ENCODE measurements at places on chromosomes 16 and 17.
A peak's percentile ranks its signal among the peaks of the same experiment; 100 is the strongest.

GRCh38 chr17:82112914-82113311 lies 14.9 kb upstream of the FASN start:
- no peak for DNase-seq

- no peak for DNase-seq
These were observed 3.3 kb upstream of the COG1 start for GRCh38 chr17:73189417-73190099.

- no peak for DNase-seq
These were observed 4.9 kb downstream of the MYH1 start for GRCh38 chr17:10513299-10514067.

DNA sequence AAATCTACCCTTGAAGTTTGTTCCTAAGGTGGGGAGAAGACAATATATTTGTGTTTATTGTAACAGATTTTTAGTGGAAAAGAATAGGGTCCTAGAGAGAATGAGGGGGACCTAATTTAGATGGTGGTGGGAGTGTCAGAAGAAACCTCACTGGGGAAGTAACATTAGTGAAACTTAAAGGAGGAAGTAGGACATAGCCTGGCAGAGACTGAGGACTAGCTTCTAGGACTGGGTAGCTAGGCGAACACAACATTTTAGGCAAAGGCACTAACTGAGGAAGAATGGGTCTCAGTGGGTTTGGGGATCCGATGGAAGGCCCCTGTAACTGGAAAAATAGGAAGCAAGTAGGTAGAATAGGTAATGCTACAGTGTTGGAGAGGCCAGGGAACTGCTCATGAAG lies 4.2 kb upstream of the ARL2BP start:
- DNase-seq, result no peak

GRCh38 chr17:282912-283882 lies 69.4 kb downstream of the RPH3AL start:
- DNase-seq, result no peak

DNA sequence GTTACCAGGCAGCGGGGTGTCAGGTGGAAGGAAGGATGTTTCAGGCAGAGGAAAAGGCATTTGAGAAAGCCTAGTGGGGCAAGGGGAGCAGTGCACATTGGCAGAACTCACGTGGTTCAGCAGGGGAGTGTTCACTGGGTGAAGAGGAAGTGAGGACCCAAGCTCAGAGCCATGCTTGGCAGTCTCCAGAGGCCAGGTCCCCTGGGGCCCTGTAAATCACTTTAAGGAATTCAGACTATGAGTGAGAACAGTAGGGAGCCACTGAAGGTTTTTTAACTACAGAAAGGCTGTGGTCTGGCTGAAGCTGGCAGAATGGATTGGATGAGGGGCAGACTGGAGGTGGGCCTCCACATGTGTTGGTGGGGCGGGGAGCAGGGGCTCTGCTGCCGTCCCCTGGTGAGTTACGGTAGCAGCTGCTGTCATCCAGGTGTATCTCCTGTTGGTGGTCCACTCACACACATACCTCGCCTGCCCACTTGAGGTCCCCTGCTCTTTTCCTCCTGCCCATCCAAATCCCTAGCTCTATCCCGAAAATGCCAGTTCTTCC lies 5.1 kb downstream of the CLEC16A start:
- DNase-seq, result no peak

GRCh38 chr16:85566561-85567100 lies 46.5 kb upstream of the GSE1 start:
- DNase-seq, result no peak

DNA sequence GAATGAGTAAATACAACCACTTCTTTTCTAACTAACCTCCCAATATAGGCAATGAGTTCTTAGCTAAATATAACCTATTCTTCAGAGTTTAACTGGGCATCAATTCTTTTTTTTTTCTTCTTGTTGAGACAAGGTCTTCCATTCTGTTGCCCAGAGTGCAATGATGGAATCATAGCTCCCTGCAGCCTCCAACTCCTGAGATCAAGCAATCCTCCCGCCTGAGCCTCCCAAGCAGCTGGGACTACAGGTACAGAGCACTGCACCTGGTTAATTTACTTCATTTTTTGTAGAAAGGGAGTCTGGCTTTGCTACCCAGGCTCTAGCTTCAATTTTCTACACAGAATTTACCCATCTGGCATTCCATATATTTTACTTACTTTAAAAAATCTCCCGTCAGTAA lies 1.1 kb downstream of the METTL16 start:
- no peak for DNase-seq

GRCh38 chr16:12414281-12414680 lies 389.4 kb downstream of the CPPED1 start:
- no peak for DNase-seq

- DNase-seq, result peak; percentile 59
These were observed 15.7 kb downstream of the CAVIN1 start for GRCh38 chr17:42407289-42407836.

- DNase-seq, result no peak
These were observed 2.3 kb downstream of the RSAD1 start for GRCh38 chr17:50480854-50481490.

GRCh38 chr16:66154801-66155200 lies 211.7 kb upstream of the CDH5 start:
- no peak for DNase-seq

- no peak for DNase-seq
These were observed 10.2 kb downstream of the PITPNM3 start for GRCh38 chr17:6546069-6546718.

DNA sequence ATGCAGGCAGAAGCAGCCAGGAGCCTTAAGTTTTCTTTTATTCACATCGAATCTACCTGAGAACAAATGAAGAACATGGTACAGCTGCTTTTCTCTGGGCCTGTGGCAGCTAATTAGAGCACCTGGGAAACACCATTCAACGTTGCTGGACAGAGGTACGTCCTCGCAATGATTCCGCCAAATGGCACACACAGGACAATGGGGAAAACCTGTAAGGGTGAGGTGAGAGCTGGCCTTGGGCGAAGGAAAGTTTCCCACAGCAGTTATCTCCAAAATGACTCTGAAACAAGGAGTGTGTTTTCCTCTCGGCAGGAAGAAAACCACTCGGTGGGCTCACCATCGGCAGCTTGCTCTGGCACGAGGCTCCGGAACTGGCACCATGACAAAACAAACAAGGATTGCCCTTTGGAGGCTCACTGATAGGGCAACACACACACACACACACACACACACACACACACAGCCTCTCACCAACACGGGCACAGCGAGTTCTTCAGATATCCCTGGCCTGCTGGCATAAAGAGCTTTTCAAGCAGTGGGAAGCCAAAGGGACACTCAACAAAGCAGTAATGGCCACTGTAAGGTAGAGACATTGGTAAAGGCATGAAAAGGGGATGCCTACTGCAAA lies 73.7 kb downstream of the ZFHX3 start:
- DNase-seq, result no peak

GRCh38 chr17:63701868-63702720 lies 2.2 kb upstream of the LIMD2 start:
- DNase-seq, result peak; percentile 75

DNA sequence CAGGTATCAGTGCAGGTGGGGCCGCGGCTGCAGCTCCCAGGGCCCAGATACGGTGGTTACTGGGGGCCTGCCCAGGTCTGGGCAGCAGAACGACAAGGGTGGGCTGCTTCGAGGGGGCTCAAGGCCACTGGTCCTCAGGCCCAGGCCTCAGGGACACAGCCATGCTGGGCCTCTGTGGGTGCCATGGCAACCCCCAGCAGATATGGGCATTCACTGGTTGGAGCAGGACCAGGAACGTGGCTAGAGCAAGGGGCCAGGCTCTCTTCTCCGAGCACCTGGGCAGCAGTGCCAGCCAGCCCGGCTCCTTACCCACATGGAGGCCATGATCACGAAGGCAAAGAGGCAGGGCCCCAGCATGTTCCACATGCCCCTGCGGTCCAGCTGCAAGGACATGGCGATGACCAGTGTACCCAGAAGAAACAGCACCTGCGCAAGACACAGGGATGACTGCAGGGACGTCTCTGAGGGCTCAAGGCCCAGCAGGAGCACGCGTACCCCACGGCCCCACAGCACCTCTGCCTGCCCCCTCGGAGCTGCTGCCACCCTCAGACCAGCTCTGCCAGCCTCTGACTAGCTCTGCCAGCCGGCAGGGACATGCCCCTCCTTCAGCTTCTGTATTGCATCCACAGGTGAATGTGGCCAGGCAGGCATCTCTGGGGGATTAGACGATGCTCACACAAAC lies 2.1 kb upstream of the MRPL28 start:
- DNase-seq, result no peak

Data from activated CD8-positive, alpha-beta memory T cell treated with anti-CD3 and anti-CD28 coated beads, Interleukin-2, amount 50 U/mL, for 4 hours (primary cell).